ENCODE measurements at places on chromosomes 13 and 19. TPM values are rescaled to one million over a fixed set of nuclear protein-coding genes. Genes with fewer than 3 reads are reported as not detected.

ARHGAP35 gene
- total RNA-seq, result 42.7 TPM

ATP8B3 gene
- 18.6 TPM for total RNA-seq

PLPP2 gene
- total RNA-seq, result not detected

MEIOSIN gene
- not detected for total RNA-seq

DPF1 gene
- 0.14 TPM for total RNA-seq

CNOT3 gene
- 60.0 TPM for total RNA-seq

DMKN gene
- 2.5 TPM for total RNA-seq

KL gene
- total RNA-seq, result 0.28 TPM

CEACAM7 gene
- not detected for total RNA-seq

CD37 gene
- total RNA-seq, result 246 TPM

PSG4 gene
- total RNA-seq, result not detected

URAD gene
- total RNA-seq, result not detected

ZNF93 gene
- total RNA-seq, result 22.2 TPM

CGB1 gene
- not detected for total RNA-seq

TJP3 gene
- total RNA-seq, result 7.6 TPM

ZNF345 gene
- total RNA-seq, result 10.0 TPM

PRR22 gene
- total RNA-seq, result 4.4 TPM

AKAP8L gene
- total RNA-seq, result 149 TPM

ZNF888 gene
- total RNA-seq, result 10.4 TPM

C1QTNF9B gene
- not detected for total RNA-seq

ZNF534 gene
- not detected for total RNA-seq

CDX2 gene
- total RNA-seq, result not detected

ZNF540 gene
- 8.2 TPM for total RNA-seq

F2RL3 gene
- 0.14 TPM for total RNA-seq

FUT6 gene
- total RNA-seq, result 0.75 TPM

FLT3LG gene
- 250 TPM for total RNA-seq

TIMM44 gene
- 66.6 TPM for total RNA-seq

ZNF790 gene
- 13.9 TPM for total RNA-seq

Measured in activated naive CD8-positive, alpha-beta T cell treated with anti-CD3 and anti-CD28 coated beads, Interleukin-2, amount 10 ng/mL, durations not matched to agents 7 days and 5 days (primary cell).